Globus pallidus (tissue), 1 donor: ENCODE measurements at places on chromosomes 3 and 15.

DNA sequence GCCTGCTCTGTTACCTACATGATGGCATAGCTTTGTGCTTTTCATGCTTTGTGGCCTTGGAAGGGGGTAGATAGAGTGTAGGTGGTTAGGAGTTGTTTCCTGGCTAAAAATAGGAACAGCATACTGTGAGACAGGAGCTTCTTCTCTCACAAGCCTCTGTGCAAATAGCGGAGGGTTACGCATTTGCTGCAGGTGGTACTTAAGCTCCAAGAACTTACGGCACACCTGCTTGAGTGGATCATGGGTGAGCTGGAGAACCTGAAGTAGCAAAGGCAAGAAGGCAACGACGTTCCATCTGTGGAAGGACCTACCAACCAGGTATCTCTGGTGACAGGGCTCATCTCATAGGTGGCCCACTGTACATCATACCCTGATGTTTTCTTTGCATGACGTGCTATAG, 66.0 kb downstream of the ST6GAL1 start:
- DNase-seq: no peak

DNA sequence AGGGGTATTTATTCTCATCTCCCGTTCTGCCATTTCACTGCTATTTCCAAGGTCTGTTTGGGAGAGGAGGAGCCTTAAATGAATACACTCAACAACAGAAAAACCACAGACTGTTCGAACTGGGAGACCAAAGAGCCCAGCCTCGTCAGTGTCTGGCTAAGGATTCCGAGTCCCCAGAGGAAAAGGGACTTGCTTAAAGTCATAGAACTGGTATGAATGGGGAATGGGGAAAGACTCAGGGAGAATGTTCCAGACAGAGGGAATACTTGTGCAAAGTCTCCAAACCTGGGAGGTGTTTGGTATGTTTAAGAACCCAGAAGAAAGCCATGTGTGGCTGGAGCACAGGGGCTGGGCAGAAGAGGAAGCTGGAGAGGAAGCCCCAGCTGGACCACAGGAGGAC, 46.9 kb downstream of the FAM43A start:
- DNase-seq: no peak

DNA sequence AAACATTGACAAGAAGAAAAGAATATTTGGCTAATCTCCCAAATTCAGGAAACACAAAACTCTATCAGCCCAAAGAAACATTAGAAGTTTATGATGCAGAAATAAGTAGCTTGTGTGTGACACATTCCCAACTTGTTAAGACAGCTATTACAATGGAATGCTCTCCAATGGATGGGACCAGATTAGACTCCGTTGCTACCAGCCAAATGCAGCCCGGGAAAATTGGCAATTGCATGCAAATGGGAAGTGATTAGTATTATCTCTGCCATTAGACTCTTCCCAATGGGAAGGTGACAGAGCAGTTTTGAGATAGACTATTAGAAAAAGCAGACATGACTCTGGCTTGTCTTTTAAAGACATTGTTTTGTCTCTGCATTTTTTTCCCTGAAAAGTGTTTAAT, 37.4 kb upstream of the KCNMB2 start:
- no peak for DNase-seq

DNA sequence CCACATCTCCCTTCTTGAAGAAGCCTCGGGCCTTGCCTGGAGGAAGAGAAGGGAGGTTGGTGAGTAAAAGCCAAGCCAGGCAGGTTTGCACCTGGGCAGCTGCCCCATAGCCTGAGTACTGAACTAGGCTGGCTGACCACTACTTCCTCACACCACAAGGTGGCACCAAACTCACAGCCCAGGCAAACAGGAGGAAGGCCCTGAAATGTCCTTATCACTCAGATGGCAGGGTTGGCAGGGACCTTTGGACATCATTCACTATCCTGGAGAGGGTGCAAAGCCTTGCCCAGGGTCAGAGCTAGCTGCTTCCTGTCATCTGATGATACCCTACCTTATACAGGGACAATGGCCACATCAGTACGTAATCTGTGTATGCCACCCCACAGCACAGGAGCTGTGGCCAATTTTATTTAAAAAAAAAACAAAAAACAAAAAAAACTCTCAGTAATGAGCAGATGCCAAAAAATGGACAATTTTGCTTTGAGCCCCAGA, 2.2 kb upstream of the GRAMD2A start:
- peak; percentile 74 for DNase-seq

GRCh38 chr15:70293591-70294470, 196.1 kb upstream of the TLE3 start:
- no peak for DNase-seq

GRCh38 chr3:81699536-81700320, 61.7 kb downstream of the GBE1 start:
- peak; percentile 55 for DNase-seq

GRCh38 chr3:143163562-143164100, 44.1 kb downstream of the CHST2 start:
- DNase-seq: no peak
